GDM1 (cell line): ENCODE measurements at places on chromosomes 16 and 17.

DNA sequence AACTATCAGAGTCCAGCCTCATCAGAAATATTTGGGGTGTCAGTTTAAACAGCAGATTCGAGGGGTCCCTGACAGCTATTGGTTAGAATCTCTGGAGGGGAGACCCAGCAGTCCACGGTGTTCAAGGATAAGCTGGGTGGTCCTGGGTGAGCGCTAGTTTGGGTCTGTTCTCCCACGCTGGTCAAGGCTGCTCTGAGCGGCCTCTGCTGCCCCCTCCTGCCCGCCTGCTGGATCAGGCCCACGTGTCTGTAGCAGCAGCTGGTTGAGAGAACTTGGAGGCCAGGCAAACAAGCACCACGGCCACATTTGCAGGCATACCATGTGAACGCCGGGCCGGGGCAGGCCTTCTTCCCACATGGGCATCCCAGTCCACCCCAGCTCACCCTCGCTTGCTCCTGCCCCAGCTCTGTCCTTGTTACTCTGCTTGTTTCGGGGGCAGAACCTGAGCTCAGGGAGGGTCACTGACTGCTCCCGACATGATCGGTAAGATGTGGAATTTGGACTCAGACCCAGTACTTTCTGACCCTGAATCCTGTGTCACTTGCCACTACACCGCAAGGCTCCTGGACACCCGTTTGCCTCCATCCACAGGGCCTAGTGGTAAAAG lies 7.4 kb downstream of the FOXF1 start:
- no peak for DNase-seq

GRCh38 chr16:86391984-86392383 lies 118.3 kb upstream of the FOXF1 start:
- no peak for DNase-seq

- no peak for DNase-seq
Measured at GRCh38 chr16:31348579-31348978, 6.4 kb upstream of the ITGAX start.

GRCh38 chr17:79842136-79842655 lies 3.0 kb upstream of the CBX4 start:
- DNase-seq = no peak

GRCh38 chr17:82098939-82099763 lies 1.1 kb upstream of the FASN start:
- DNase-seq = no peak

DNA sequence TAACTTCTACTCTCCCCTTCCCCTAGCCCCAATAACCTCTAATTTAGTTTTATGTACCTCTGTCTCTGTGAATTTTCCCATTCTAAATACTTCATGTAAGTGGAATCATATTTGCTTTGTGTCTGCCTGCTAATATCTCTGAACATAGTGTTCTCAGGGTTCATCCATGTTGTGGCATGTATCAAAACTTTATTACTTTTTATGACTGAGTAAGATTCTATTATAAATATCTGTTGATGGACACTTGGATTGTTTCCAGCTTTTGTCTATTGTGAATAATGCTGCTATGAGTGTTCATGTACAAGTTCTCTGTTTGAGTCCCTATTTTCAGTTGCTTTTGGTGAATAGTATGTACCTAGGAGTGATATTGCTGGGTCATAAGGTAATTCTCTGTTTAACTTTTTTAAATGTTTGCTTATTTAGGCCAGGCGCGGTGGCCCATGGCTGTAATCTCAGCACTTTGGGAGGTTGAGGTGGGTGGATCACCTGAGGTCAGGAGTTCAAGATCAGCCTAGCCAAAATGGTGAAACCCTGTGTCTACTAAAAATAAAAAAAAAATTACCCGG lies 92.8 kb downstream of the CHD9 start:
- DNase-seq = no peak

GRCh38 chr17:28906706-28907438 lies 4.0 kb upstream of the DHRS13 start:
- no peak for DNase-seq

DNA sequence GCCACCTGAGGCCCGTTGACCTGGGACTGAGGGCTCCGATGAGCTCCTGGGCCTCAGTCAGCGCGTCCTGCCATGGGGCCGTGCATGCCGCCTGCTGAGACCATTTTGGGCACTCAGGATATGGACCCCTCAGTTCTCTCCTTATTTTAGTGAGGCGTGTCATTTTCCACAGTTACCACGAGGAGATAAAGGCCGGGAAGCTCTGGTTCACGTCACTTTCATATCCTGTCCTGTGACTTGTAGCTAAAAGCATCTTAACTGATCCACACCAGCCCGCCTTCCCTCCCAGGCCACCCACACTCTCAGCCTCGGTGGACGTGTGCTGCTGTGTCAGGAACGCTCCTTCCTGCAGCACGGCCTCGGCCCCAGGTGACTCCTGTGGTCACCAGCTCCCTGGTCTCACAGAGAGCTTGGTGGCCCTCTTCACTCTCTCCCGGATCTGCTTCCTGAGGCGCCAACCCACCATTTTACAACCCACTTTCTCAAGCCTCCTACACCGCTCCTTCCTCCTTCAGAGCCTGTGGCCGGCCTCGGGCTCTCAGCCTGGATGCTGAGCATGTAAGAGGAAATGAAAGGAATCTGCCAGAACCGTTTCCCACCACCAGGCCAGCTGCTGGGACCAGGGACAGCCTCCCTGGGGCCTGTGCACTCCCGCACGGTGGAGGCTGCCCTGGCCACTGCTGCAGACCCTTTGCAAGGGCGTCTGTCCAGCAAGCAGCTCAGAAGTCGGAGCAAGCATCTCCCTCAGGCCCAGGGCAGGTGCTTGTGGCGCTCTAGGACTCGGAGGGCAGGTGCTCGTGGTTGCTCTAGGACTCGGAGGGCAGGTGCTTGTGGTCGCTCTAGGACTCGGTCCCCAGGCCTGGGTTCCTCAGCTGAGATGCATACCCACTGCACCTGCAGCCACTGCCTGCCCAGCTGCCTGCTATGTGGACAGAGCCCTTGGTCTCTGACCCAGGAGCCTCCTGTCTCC lies 23.9 kb upstream of the FASN start:
- DNase-seq = no peak

DNA sequence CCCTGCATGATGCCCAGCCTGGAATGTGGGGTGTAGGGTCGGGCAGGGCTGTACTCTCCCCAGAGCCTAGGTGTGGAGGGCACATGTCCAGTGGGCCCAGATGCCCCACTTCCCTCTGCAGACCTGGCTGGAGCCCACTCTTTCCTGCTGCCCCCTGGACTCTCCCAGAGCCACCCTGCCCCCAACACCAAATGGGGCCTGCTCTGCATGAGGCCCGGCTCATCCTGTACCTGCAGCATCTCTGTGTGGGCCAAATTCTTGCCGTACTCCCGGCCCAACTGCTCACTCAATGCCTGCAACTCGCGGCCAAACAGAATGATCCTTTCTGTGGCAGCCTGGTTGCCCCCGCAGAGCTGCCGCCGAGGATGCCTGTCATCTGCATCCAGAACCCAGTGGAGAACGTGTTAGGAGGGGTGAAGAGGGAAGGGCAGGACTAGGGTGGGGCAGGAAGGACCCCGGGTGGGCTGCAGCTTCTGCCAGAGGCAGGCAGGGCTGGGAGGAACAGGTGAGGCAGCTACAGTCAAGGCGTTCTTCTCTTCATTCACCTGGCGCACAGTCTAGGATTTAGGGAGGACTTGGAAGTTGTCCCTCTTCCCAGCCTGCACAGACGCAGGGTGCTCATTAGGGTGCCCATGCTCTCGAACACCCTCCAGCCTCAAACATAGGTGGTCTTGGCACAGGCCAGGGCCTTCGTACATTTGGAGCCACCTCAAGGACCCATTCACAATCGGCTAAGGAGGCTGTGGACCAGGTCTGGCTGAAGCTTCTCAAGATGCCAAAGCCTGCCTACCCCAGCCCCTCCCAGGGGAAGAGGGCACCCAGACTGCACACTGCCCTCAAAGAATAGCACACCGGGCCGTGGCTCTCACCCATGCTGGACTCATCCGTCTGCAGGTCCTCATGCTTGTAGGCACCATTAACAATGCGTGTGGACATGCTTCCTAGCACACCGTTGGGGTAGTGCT lies 8.7 kb upstream of the GFOD2 start:
- DNase-seq = no peak

GRCh38 chr16:28607116-28607623 lies 2.7 kb downstream of the SULT1A1 start:
- DNase-seq = no peak

DNA sequence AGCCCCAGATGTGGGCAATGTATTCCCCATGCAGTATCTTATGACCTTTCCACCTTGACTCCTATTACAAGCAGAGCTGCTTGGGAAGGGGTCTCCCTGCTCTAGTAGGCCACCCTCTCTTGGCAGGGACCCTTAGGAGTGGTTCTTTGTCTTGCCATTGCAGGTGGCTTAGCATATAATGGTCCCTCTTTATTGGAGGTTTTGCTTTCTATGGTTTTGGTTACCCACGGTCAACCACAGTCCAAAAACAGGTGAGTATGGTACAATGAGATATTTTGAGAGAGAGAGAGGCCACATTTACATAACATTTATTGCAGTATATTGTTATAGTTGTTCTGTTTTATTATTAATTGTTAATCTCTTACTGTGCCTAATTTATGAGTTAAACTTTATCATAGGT lies 472.8 kb upstream of the ASIC2 start:
- no peak for DNase-seq

DNA sequence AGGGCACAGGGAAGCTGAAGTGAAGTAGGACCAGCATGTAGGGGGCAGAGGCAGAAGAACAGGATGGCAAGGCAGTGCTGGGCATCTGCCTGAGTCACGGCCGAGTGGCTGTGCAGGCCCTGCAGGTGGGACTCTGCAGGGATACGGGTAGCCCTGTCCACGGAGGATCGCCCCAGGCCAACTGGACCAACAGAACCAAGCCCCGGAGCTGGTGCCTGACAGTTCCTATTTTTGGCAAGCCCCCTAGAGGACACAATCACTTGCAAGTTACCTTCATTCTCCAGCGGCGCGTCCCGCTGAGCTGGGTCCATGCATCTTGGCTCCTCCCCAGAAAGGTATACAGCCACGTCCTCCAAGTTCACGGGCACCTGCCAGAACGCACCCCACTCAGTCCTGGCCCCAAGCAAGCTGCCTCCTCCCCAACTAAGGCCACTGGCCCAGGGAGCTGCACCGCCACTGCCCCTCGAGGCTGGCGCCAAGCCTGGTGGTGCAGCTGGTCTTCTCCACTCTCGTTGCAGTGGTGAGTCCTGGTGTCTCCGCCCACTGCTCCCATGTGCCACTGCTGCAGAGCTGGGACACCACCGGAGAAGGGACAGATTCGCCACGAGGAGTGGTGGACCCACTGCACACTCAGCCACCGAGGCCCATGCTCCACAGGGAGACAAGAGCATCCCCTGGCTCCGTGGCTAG lies 6.6 kb downstream of the ZNF500 start:
- no peak for DNase-seq

GRCh38 chr16:29025218-29025617 lies 40.4 kb downstream of the LAT start:
- no peak for DNase-seq

DNA sequence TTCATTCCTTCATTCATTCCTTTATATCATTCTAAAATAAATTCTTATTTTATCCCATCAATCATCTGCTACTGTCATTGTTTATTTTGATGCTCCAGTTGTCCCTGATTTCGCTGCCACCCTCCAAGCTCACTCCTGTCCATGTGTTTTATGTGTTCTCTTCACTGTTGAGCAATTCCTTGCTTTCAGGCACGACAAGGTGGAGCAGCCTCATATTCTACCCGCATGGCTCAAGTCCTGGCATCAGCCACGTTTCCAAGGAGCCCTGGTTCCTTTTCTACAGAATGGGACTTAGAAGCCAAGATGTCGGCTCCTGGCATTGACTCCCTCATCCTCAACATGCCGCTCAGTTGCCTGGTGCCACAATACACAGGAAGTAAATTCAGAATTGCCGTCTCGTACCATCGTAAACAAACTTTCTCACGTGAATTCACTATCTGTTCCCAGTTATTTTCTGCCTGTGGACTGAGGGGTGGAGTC lies 139.0 kb downstream of the RPTOR start:
- DNase-seq = no peak

DNA sequence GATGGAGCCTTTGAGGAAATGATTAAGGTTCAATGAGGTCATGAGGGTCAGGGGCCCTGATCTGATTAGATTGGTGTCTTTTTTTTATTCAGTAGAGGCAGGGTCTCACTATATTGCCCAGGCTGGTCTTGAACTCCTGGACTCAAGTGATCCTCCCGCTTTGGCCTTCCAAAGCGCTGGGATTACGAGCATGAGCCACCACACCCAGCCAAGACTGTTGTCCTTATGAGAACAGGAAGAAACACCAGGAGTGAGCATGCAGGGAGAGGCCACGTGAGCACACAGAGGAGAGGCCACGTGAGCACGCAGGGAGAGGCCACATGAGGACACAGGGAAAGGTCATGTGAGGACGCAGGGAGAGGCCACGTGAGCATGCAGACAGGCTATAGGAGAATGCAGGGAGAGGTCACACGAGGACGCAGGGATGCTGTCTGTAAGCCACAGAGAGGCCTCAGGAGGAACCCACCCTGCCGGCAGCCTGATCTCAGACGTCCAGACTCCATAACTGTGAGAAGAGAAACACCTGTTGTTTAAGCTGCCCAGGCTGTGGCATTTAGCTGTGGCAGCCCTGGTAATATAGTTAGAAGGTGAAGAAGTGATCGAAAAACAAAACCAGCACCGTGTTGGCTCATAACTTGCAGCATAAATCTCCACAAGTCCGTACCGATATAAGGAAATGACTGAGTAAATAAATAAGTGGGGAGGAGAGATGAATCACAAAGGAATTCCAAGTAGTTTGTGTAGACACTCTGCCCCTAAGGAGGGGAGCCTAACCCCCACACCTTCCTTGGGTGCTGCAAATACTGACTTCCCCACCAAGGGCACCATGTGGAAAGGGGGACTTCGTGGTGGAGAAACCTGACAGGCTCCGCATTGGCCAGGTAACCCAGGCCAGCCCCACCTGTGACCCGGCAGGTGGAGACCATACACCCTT lies 14.6 kb upstream of the CSNK1D start:
- no peak for DNase-seq

- no peak for DNase-seq
Measured at GRCh38 chr17:65438708-65439294, 122.6 kb downstream of the AXIN2 start.

- peak; percentile 49 for DNase-seq
Measured at GRCh38 chr16:48156790-48157209, 1.0 kb upstream of the ABCC12 start.

- peak; percentile 39 for DNase-seq
Measured at GRCh38 chr17:59311051-59311468, 20.4 kb upstream of the YPEL2 start.
